Colonic mucosa (tissue), 4 donors: ENCODE measurements at places on chromosomes 16 and 17. TPM values are rescaled to one million over a fixed set of nuclear protein-coding genes. Genes with fewer than 3 reads are reported as not detected.
A peak's percentile ranks its signal among the peaks of the same experiment; 100 is the strongest.

GRCh38 chr17:56593646-56594319, at the start of gene NOG:
Gene NOG (plus strand): TSS chr17:56593699. CDS start chr17:56594224, 525 bp downstream.
- H3K4me1 ChIP-seq, result peaks cover 13% of the 10 kb centered on the region
- peaks cover 49% of the 10 kb centered on the region for H3K27me3 ChIP-seq
- no peak within 1 kb of the TSS for H3K27ac ChIP-seq
- peak within 1 kb of the TSS; percentile 48 for H3K4me3 ChIP-seq

MYCBPAP gene
- 2.8 TPM for total RNA-seq

DNA sequence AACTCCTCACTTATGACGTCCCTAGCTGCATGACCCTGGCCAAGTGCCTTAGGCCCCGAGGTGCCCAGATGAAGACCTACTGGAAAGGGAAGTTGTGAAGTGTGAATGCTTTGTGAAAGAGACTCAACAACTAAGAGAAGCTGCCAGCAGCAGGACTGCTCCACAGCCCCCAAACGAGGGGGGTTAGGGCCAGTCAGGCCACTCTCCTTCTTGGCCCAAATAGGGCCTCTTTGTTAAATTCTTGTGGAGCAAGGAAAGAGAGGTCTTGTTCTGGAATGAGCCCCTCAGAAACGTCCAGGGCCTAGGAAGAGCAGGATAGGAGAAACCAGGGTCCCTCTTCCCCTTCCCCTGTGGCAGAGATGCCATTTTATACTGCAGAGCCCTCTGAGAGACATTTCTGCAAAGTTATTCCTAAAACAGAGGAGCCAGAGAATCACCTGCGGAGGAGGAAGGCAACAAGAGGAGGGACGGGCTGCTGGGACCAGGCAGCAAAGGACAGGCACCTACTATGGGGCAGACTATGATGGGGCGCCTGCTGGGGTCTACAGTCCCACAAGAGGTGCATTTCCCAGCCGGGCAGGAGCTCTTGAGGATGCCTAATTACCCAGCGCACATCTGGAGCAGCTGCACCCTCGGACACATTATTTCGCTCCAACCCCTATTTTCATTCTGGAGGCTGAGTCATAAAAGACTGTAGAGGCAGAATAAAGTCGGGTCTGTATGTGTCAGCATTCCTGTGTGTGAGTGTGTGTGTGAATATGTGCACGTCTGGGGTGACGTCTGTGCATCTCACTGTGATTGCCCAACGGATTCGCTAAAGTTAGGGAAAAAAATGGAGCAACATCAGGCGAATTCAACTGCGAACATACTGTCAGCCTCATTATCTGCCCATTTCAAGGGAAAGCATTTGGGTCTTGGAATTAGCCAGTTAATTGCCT, 11.4 kb upstream of the HOXB9 start:
- peak overlapping the region; percentile 10 for H3K4me3 ChIP-seq
- no peaks in the 10 kb centered on the region for H3K36me3 ChIP-seq
- peaks cover 8% of the 10 kb centered on the region for H3K4me1 ChIP-seq

PPY gene
- not detected for total RNA-seq

DNA sequence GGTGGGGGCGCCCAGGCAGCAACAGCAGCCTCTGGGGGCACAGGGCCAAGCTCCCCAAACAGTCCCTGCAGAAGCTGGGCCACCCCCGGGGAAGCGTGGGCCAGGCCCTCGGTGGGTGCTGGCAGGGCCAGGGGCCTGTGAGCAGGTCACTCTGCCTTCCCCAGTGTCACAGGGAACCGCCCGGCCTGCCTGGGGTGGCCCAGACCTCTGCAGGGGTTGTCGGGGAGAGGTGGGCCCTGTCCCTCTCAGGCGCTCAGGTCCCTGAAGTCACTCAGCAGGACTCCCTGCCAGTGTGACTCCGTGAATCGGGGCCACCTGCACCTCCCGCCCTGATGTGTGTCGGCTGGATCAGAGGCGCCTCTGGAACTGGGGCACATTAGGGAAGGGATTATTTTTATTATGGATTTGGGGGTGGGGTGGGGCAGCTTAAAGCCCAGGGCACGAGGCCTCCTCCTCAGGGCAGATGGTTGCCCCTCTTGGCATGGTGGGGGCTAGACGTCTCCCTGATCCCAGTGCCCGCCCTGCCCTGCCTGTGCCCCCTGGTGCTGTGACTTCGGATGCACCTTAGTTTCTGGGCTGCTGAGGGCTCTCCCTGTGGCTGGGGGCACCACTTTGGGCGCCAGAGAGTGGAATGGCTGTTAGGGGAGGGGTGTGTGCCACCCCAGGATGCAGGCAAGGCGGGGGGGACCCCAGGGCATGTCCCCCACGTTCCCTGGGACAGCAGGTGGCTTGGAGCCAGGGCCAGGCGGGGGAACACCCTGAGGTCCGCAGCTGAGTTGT, 1.2 kb upstream of the GNG13 start:
- DNase-seq, result no peak
- H3K27ac ChIP-seq, result no peak overlapping the region
- H3K27me3 ChIP-seq, result peaks cover 36% of the 10 kb centered on the region
- H3K36me3 ChIP-seq, result no peaks in the 10 kb centered on the region
- no peaks in the 10 kb centered on the region for H3K4me1 ChIP-seq

DNA sequence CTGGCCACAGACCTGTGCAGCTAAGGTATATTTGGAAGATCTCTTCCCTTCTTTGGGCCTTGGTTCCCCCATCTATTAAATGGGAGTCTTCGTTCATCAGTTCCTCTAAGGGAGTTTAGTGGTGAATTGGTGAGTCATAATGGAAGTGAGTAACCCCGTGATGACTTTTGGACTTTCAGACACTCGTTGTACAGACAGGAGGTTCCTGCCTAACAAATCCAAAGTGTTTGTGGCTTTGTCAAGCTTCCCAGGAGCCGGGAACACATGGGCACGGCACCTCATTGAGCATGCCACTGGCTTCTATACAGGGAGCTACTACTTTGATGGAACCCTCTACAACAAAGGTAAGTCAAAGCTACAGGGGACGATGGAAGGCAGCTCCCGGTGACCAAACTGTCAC, 40.4 kb downstream of the WSCD1 start:
- no peaks in the 10 kb centered on the region for H3K27me3 ChIP-seq
- peak overlapping the region; percentile 23 for H3K27ac ChIP-seq
- DNase-seq, result peak; percentile 55
- H3K36me3 ChIP-seq, result no peaks in the 10 kb centered on the region

DNA sequence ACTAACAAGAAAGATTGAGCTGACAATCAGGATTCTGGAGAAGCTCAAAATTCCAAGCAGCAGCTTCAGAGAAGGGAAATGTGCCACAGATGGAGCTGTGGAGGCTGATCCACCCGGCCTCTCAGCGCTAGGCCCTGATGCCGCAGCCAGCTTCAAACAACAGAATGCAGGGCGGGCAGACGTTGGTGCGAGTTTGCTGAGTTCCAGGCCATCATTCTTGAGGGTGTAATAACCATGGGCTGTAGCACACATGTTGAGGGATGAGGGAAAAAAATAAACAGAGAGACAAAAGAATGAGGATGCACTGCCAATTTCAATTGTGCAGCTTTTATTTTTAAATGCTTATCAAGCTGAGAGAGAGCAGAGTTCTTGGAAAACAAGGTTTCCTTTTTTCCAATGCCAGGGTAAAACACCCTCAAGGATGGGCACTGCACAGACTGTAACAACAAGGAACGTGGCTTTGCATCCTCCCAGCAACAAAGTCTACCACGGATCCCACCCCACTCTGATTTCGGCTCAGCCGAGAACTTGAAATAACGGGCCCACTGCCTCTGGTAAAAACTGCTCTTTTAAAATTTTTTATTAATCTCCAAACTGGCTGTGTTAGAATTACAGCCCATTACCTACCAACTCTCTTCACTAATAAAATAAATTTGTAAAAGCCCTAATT, 90.2 kb downstream of the SMG6 start:
- no peaks in the 10 kb centered on the region for H3K27me3 ChIP-seq
- peak overlapping the region; percentile 73 for H3K27ac ChIP-seq
- no peaks in the 10 kb centered on the region for H3K4me1 ChIP-seq
- DNase-seq, result no peak
- no peaks in the 10 kb centered on the region for H3K36me3 ChIP-seq

MEIOC gene
- not detected for total RNA-seq

TBC1D28 gene
- total RNA-seq, result not detected

GRCh38 chr17:5254903-5255521, 20.4 kb upstream of the SCIMP start:
- no peak overlapping the region for H3K27ac ChIP-seq
- no peaks in the 10 kb centered on the region for H3K27me3 ChIP-seq
- no peak overlapping the region for H3K4me3 ChIP-seq
- H3K4me1 ChIP-seq, result no peaks in the 10 kb centered on the region

- no peaks in the 10 kb centered on the region for H3K36me3 ChIP-seq
- H3K27me3 ChIP-seq, result no peaks in the 10 kb centered on the region
These were observed 20.4 kb downstream of the COTL1 start for GRCh38 chr16:84597528-84597896.

GRCh38 chr16:57468346-57468745, 5.9 kb downstream of the POLR2C start:
- H3K4me3 ChIP-seq, result no peak overlapping the region
- H3K4me1 ChIP-seq, result peaks cover 11% of the 10 kb centered on the region
- H3K27ac ChIP-seq, result no peak overlapping the region
- no peaks in the 10 kb centered on the region for H3K27me3 ChIP-seq

DNA sequence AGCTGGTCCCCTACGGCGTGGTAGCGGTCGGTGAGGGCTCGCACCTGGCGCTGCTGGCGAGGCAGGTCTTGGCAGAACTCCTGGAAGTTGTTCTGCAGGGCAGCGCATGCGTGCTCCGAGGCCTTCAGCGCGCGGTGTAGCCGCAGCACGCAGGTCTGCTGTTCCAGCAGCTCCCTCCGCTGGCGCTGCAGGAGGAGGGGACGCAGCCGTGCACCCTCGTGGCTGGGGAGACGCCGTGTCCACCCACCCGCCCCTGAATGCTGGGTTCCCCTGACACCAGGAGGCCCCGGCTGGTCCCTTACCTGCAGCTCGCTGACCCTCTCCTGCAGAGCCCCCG, 12.2 kb downstream of the EVPL start:
- no peak for DNase-seq
- no peaks in the 10 kb centered on the region for H3K27me3 ChIP-seq
- H3K4me1 ChIP-seq, result no peaks in the 10 kb centered on the region
- H3K4me3 ChIP-seq, result no peak overlapping the region
- no peaks in the 10 kb centered on the region for H3K36me3 ChIP-seq

DNA sequence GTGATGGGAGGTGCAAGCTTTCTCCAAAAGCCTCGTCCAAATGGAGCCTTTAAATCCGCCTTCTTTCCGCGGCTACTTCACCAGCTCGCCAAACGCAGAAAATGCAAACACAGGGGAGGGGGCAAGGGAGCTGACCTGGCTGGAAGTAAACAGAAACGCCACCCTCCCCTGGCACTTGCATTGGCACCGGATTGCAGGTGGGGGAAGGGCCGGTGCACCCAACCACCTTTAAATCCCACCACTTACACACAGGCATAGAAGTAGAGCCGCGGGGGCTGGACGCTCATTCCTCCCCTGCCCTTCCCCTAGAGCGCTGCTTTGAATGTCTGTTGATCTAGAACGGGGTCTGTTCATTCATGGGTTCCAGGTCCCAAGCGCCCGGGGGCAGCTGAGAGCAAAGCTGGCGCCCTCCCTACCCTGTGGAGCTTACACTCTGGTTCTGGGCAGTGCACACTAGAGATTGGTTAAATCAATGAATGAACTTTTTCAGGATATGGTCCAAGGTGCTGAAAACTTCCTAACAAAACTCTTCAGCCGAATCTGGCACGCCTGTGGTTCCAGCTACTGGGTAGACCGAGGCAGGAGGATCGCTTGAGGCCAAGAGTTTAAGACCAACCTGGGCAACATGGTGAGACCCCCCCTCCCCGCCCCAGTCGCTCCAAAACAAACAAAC, 920 bp upstream of the ZCCHC14 start:
- DNase-seq, result no peak
- H3K4me1 ChIP-seq, result peaks cover 13% of the 10 kb centered on the region
- H3K27ac ChIP-seq, result no peak overlapping the region
- no peaks in the 10 kb centered on the region for H3K36me3 ChIP-seq
- H3K4me3 ChIP-seq, result peak overlapping the region; percentile 39

SYNGR3 gene
- total RNA-seq, result 1.9 TPM

HSPB9 gene
- total RNA-seq, result not detected

GRCh38 chr16:19169082-19169639, 1.1 kb downstream of the SYT17 start:
- no peaks in the 10 kb centered on the region for H3K27me3 ChIP-seq
- no peaks in the 10 kb centered on the region for H3K4me1 ChIP-seq
- no peak overlapping the region for H3K27ac ChIP-seq
